Cortex of kidney (tissue), 1 donor: ENCODE measurements at places on chromosomes 6 and 20.

DNA sequence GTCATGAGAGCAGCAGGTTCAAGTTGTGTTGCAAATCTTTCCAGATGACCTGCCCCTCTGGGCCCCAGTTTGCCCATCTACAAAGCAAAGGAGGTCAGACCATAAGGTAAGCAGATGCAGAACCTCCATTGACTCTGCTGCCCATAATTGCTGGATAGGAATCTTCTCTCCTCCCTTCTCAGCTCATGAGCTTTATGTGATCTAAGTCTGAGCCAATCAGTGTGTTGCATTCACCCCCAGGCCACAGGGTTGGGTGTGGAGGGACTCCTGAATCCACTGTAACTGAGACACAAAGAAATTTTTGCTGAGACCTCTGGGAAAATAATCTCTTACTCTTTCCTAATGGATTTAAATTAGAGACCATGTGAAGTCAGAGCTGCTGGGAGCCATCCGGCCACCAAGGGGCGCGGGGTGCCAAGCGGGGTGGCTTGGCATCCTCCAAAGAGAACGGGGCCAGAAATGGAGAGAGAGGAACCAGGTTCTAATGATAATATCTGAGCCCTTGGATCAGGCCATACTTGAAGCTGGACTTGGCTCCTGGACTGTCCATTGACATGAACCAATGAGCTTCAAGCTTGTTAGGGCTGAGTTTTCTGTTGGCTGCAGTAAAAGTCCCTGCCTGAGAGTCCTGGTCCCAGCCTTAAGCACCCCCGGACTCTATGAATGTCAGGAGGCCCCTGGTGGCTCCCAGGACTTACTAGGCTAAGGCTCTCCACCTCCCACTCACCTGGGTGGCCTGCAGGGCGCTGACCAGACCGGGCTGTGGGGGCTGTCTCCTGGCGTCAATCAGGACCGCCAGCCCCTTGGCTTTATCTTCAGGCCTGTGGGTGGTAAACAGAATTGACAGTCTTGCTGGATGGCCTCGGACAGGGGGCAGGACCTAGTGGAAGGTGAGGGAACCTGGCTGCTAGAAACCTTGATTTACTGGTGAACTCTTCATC, 32.8 kb downstream of the KIAA1755 start:
- DNase-seq: no peak

DNA sequence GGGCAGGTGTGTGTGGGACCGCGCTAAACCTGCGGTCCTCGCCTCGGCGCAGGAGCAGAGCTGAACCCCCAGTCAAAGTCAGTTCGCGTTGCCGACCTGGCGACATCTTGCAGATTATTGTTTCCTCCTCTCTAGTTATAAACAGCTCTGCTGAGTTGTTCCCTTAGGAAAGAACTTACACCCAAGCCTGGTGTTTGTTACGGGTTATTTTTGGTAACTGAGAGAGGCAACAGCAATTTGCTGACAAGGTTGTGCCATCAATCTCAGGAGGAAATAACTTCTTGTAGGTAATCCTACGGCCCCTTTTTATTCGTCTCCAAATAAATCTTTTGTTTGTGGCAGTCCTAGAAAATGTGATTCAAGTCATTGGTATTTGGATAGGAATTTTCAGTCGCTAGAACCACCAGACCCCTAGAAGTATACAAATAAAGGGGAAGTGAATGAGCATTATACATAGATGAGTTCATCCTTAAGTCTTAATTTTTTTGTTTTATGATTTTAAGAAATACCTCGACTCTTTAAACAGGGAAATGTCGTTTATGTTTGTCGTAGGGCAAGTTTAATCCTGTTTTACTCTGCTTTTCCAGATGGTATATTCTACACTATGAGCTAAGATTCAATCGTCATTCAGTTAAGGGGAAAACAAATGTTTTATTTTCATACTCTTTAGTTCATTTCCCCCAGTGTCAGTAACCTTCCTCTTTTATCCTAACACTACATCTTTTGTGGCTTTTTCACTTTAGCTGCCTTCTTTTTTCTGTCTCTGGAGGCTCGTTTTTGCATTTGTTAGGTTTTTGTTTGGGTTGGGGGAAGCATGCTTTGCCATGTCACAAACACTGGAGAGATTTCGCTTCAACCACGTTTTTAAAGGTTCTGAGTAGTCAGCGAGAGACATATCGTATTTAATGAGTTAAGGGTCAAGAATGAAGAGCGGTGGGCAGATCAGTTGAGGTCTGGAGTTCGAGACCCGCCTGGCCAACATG, 1.2 kb downstream of the PM20D2 start:
- no peak for DNase-seq

- DNase-seq: no peak
Observed at GRCh38 chr6:52135217-52135616, 47.8 kb upstream of the PKHD1 start.

DNA sequence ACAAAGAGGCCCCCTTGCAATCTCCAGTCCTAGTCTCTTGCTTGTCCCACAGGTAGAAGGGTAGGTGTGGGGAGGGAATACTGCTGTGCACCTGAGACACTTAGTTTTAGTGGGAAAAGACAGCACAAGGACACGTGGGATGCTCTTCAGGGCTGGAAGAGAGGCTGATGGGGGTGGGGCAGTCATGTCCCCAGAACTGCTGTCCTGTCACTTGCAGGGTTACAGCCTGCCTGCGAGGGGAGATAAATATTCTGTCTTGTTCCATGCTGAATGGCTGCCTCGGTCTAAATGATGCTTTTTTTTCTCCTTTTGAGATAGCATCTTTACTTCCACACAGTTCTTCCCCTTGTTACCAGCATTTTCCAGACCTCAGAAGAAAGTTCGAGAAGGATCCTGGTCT, 106.2 kb downstream of the SLC24A3 start:
- no peak for DNase-seq

DNA sequence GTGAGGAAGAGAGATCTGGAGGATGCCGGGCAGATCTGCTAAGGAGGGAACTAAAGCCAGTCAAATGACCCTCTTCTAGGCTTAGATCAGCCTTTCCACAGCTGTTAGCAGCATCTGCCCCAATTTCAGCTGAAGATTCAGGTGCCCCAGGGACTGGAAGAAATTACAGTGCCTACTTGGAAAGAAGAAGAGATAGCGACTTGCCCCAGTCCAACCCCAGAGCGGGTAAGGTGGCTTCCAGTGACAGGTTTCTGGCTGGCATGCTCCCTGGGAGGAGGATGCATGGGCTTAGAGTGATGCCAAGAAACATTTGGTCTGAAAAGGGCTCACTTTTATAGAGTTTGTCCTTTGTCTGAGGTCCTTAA, 620 bp downstream of the TJAP1 start:
- DNase-seq: no peak

GRCh38 chr6:156562019-156562418, 215.2 kb upstream of the ARID1B start:
- DNase-seq: no peak
